Sigmoid colon (tissue), 7 donors: ENCODE measurements at places on chromosomes 12 and 14. TPM values are rescaled to one million over a fixed set of nuclear protein-coding genes. Genes with fewer than 3 reads are reported as not detected.

Gene DPF3
- 1.6 TPM for total RNA-seq

Gene NOS1
- 14.7 TPM for total RNA-seq

Gene HCAR3
- not detected for total RNA-seq

Gene SLC17A8
- not detected for total RNA-seq

Gene PPP4R4
- total RNA-seq = 0.27 TPM

Gene MYO1H
- total RNA-seq = not detected

GRCh38 chr12:14545144-14546124 lies 22.2 kb downstream of the PLBD1 start:
- no peaks in the 10 kb centered on the region for H3K36me3 ChIP-seq
- no peak overlapping the region for H3K27ac ChIP-seq
- no peaks in the 10 kb centered on the region for H3K4me1 ChIP-seq
- no peak for DNase-seq

DNA sequence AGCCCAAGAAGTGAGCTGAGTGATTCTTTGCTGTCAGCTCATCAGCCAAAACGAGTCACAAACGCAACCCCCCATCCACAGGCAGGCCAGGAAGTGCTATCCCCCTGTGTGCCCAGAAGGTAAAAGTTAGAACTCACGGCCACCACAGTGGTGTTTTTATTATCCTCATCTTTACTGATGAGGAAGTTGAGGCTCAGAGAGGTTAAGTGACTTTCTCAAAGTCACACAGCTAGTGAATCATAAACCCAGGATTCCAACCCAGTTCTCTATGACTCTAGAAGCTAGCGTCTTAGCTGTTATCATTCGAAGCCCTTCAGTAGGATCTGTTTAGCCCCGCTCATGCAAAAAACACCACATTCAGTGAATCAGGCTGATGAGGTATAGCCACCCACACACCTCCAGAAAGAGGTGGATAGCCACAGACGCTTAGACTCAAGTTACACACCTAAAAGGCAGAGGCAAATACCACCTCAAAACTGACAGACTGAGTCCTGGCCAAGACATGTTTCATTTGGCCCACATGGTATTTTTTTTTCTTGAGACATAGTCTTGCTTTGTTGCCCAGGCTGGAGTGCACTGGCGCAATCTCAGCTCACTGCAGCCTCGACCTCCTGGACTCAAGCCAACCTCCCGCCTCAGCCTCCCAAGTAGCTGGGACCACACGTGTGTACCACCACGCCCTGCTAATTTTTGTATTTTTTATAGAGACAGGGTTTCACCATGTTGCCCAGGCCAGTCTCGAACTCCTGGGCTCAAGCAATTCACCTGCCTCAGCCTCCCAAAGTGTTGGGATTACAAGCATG lies 100.7 kb downstream of the SCARB1 start:
- H3K36me3 ChIP-seq = no peaks in the 10 kb centered on the region
- H3K27me3 ChIP-seq = no peaks in the 10 kb centered on the region
- H3K4me1 ChIP-seq = no peaks in the 10 kb centered on the region
- H3K27ac ChIP-seq = no peak overlapping the region

DNA sequence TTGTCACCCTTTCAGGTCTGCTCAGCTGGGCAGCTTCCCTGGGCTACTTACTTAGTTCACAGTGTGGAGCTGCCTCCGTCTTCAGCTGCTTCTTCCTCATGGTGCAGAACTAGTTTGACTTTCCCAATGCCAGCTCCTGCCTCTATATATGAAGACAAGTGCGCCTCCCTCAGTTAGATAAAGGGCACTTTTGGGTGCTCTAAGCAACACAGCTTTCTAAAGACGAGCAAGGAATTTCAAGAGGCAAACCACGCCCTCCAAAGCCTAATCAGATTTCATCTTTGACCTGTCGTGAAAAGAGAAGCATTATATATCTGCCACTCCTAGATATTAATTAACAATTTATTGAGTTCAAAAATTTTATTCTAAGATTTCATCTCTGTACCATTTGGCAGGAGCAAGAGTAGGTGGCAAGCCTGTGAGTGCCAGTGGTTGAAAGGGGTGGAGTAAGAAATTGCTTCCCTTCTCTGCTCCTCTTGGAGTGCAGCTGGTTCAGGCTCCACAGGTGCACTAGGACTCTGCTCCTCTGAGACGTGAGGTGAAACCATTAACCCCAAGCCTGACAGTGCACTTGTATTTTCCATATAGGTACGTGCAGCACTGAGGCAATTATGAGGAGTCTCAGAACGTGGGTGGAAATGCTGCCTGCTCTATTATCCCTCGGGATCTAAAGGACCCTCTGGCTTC lies 2.1 kb upstream of the SLC11A2 start:
- H3K27ac ChIP-seq = no peak overlapping the region
- DNase-seq = no peak
- H3K4me1 ChIP-seq = peaks cover 29% of the 10 kb centered on the region
- H3K36me3 ChIP-seq = no peaks in the 10 kb centered on the region
- no peak overlapping the region for H3K4me3 ChIP-seq

DNA sequence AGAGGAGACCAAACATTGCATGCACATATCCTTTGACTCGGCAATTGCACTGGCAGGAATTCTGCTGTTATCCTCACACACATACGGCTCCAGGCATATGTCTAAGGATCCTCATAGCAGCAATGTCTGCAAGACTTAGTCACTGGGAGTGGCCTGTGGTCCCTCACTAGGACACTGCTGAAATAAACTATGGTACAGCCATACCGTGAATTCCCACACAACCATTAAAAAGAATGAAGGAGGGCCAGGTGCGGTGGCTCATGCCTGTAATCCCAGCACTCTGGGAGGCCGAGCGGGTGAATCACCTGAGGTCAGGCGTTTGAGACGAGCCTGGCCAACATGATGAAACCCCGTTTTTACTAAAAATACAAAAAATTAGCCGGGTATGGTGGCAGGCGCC lies 105.1 kb downstream of the ZFP36L1 start:
- peak; percentile 28 for DNase-seq
- H3K4me1 ChIP-seq = peaks cover 45% of the 10 kb centered on the region
- no peak overlapping the region for H3K4me3 ChIP-seq
- no peak overlapping the region for H3K27ac ChIP-seq
- no peaks in the 10 kb centered on the region for H3K36me3 ChIP-seq

DNA sequence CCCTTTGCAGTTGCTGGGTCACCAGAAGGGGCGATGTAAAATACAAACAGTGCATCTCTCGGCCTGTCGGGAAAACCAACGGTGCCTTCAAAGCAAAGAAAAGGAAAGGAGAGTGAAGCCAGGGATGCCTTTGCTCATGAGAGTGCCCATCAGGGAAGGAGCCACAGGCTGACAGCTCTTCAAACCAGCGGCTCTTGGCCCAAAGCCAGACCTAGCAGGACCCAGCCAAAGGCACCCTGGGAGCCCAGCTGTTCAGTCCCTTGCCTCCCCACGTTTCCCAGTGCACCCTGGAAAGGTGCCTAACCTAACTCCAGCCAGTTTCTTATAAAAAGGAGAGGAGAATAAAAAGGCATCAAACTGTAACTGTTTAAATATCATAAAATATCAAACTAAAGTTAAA lies 29.2 kb downstream of the PRMT8 start:
- no peak overlapping the region for H3K4me3 ChIP-seq
- H3K27me3 ChIP-seq = no peaks in the 10 kb centered on the region
- H3K4me1 ChIP-seq = no peaks in the 10 kb centered on the region
- H3K27ac ChIP-seq = no peak overlapping the region

DNA sequence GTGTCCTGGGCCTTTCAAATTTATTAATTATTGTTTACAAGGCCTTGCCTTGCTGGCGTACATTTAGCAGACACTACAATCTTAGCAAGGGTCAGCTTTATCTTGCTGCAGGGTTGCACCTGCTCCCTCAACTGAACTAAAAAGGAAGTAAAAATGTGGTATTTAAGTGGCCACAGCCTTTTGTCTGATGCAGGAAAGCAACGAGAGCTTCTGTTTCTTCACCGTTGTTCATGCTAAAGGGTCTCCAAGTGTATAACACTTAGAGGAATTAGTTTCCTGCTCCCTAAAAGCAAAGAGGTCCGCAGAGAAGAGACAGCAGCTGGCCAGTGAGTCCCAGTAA lies 62.8 kb upstream of the EGLN3 start:
- no peaks in the 10 kb centered on the region for H3K36me3 ChIP-seq
- H3K27ac ChIP-seq = no peak overlapping the region
- no peaks in the 10 kb centered on the region for H3K4me1 ChIP-seq
- DNase-seq = no peak
- H3K4me3 ChIP-seq = no peak overlapping the region

- H3K4me3 ChIP-seq = no peak overlapping the region
- no peaks in the 10 kb centered on the region for H3K4me1 ChIP-seq
- no peaks in the 10 kb centered on the region for H3K27me3 ChIP-seq
- no peaks in the 10 kb centered on the region for H3K36me3 ChIP-seq
Observed at GRCh38 chr12:76790564-76791552, 26.9 kb downstream of the ZDHHC17 start.

GRCh38 chr12:68506619-68507018 lies 104.1 kb upstream of the RAP1B start:
- H3K27ac ChIP-seq = no peak overlapping the region
- no peaks in the 10 kb centered on the region for H3K36me3 ChIP-seq
- no peaks in the 10 kb centered on the region for H3K27me3 ChIP-seq
- H3K4me1 ChIP-seq = no peaks in the 10 kb centered on the region
- DNase-seq = no peak

DNA sequence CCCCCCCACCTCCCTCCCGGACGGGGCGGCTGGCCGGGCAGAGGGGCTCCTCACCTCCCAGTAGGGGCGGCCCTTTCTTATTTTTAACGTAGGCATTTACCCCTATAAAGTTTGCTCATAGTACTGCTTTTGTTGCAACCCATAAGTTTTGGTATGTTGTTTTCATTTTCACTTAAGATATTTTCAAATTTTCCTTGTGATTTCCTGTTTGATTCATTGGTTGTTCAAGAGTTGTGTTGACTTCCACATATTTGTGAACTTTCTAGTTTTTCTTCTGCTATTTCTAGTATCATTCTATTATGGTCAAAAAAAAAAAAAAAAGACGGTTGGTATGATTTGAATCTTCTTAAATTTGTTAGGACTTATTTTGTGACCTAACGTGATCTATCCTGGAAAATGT lies 6.5 kb downstream of the NOXRED1 start:
- peaks cover 4% of the 10 kb centered on the region for H3K36me3 ChIP-seq
- H3K27me3 ChIP-seq = no peaks in the 10 kb centered on the region
- H3K27ac ChIP-seq = no peak overlapping the region

DNA sequence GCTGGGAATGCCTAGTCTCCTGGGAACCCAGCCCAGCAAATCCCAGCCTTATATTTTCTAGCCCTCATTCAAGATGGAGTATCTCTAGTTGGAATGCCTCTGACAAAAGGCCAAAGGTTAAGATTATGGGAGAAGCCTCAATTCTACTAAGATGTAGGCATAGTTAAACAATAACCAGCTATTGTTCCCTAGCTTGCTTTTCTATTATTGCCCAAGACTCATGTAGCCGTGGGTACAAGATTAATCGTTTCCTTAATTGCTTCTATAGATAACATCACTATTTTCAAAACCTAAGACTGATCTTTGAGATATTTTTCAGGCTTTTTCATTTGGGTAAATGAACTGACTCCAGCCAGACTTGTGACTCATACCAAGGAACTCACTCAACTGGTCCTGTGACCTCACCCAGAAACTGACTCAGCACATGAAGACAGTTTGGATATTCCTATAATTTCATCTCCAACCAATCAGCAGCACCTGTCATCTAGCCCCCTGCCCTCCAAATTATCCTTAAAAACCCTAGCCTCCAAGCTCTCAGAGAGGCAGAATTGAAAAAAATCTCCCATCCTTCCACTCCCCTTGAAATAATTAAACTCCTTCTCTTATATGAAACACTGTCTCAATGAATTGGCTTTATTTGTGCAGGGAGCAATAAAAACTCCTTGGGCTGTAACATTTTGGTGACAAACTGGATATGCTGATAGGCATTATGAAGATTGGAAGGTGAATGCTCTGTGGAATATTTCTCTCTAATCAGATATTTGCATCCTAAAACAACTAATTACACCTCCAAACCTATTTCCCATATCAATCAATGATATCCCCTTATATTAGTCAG lies 589.0 kb downstream of the C12orf50 start:
- no peaks in the 10 kb centered on the region for H3K4me1 ChIP-seq
- H3K27me3 ChIP-seq = no peaks in the 10 kb centered on the region
- DNase-seq = no peak
- no peak overlapping the region for H3K27ac ChIP-seq
- H3K36me3 ChIP-seq = no peaks in the 10 kb centered on the region

- no peaks in the 10 kb centered on the region for H3K36me3 ChIP-seq
- no peak overlapping the region for H3K4me3 ChIP-seq
- no peaks in the 10 kb centered on the region for H3K27me3 ChIP-seq
- DNase-seq = peak; percentile 24
- peaks cover 26% of the 10 kb centered on the region for H3K4me1 ChIP-seq
Observed at GRCh38 chr12:108752387-108752786, 21.1 kb upstream of the CORO1C start.

- no peak overlapping the region for H3K27ac ChIP-seq
- peaks cover 14% of the 10 kb centered on the region for H3K4me1 ChIP-seq
- H3K4me3 ChIP-seq = no peak overlapping the region
Observed at GRCh38 chr14:33230021-33230420, 291.3 kb downstream of the NPAS3 start.

- H3K27ac ChIP-seq = no peak overlapping the region
- no peak for DNase-seq
- no peak overlapping the region for H3K4me3 ChIP-seq
- no peaks in the 10 kb centered on the region for H3K4me1 ChIP-seq
- no peaks in the 10 kb centered on the region for H3K36me3 ChIP-seq
Observed at GRCh38 chr12:25755971-25756260, 202.6 kb upstream of the RASSF8 start.

DNA sequence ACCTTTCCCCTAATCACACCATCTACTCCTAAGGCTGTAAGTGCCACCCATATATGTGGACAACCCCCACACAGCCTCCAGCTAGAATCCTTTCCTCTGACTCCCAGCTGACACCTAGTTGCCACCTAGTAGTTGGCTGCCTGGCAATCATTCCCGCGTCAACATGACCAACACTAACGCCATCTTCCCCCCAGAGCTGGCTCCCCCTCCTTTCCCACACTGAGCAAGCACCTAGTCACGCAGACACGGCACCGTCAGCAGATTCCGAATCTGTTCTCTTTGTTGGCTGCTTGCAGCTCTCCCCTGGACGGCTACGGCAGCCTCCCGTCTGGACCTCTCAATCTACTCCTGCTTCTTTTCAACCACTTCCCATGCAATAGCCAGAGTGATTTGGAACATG lies 27.7 kb downstream of the UBR7 start:
- H3K27me3 ChIP-seq = no peaks in the 10 kb centered on the region
- DNase-seq = no peak
- peaks cover 3% of the 10 kb centered on the region for H3K4me1 ChIP-seq
- peaks cover 1% of the 10 kb centered on the region for H3K36me3 ChIP-seq

DNA sequence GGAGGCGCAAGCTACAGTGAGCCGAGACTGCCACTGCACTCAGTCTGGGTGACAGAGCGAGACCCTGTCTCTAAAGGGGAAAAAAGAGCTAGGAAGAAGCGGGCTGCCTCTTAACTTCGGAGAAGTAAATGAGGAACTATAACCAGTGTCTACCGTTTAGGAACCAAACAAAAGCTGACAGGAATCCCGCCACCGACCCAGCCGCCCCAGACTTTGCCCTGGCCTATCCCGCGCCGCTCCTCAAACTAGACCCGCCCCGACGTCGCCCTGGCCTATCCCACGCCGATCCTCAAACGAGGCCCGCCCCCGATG lies 568 bp upstream of the SIVA1 start:
- peaks cover 8% of the 10 kb centered on the region for H3K36me3 ChIP-seq
- no peaks in the 10 kb centered on the region for H3K27me3 ChIP-seq
- H3K4me1 ChIP-seq = peaks cover 37% of the 10 kb centered on the region
- DNase-seq = no peak
